ENCODE measurements at places on chromosomes 5 and 9.

GRCh38 chr5:142316051-142316450 lies 8.8 kb downstream of the SPRY4 start:
- no peak for DNase-seq

DNA sequence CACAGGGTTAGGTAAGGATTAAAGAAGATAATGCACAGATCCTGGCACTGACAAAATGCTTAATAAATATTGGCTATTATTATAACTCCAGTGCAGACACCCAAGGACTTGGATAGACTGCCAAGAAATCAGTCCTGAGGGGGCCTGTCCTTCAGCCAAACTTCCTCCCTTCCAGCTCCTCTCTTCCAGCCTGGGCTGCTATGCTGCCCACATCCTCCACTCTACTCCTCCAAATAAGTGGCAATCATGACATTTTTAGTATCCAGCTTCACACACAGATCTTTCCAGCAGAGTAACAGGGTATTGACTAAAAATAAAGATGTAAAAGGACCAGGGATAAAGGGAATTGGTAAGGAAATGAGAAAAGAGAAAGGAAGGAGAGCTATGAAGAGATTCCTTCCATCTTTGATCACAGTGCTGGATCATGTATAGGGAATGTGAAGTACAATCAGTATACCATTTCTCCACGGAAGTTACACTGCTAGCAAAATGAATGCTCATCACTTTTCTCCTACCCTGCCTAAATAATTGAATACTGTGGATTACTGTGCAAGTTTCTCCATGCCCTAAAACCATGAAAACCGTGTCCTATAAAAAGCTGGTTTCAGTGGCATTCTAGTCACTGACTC lies 136.0 kb upstream of the OSMR start:
- DNase-seq: no peak

- no peak for DNase-seq
These were observed 3.5 kb downstream of the CNOT8 start for GRCh38 chr5:154861946-154862345.

DNA sequence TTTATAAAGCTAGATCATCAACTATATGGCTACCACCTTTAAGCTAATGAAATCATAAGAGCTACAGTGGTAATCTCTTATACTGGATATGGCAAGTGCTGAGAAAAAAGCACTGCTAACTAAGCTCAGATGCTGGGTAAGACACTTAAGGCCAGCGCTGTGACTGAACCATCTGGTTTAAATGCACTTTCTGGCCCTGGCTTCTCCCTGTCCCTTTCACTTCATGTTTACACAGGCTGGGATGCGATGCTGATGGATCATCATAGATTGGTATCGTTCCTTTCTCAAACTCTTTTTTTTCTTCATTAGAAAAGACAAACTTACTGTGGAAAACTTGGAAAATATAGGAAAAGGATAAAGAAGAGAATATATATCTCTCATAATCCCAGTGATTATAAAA lies 52.3 kb downstream of the KIF24 start:
- no peak for DNase-seq

DNA sequence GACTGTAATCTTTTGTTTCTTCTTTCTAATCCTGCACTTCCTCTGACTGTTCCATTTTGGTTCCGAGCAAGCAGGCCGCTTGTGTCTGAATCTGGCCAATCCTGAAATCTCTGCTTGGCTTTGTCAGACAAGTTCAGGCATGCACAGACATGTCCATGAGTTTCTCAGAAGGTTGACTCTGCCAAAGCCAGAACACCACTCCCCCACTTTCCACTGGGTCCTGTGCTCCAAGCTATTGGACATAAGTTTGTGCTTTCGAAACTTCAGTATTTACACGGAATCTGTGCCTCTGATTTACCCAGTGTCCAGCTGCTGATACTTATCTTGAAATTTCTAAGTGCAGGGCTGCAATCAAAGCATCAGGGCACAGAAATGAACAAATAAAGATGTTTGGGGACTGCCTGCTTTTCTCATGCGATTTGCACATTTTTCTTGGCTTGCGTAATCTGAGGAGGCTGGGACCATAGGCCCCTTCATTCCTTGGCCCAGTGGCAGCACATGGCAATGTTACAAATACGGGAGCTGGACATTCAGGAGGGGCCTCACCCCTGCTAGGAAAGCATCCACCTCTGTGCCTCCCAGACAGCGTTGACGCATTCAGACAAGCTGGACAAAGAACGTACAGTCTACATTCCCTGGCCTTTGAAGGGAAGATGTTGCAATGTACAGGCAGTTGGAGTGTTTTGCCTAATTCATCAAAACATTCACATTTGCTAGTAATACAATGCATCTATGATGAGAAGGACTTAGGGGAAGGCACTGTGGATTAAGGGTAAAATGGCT lies 209.2 kb upstream of the PAPPA start:
- DNase-seq: no peak

DNA sequence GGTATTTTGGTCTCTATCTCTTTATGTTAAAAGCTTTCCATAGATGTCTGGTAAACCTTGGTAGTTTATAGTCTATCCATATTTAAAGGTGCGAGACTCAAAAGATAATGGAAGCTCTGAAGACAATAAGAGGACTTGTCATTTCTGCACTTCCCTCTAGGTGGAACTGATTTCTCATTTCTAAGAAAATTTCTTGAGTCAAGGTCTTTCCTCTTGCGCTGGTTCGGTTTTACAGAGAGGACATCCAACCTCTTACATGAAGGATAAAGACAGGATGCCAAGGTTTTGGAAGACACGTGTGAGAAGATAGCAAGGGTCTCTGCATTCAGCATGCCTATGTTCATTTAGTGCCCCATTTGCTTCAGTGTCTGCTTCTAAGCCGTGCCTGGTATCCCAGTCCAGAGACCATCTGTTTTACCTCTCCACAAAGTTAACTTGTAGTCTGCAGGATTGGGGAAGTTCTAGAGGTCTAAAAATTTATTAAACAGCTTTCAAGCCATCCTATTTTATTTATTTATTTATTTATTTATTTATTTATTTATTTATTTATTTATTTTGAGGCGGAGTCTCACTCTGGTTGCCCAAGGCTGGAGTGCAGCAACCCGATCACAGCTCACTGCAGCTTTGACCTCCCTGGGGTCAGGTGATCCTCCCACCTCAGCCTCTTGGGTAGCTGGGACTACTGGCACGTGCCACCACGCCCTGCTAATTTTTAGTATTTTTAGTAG lies 41.6 kb downstream of the KIAA1191 start:
- DNase-seq: peak; percentile 35

DNA sequence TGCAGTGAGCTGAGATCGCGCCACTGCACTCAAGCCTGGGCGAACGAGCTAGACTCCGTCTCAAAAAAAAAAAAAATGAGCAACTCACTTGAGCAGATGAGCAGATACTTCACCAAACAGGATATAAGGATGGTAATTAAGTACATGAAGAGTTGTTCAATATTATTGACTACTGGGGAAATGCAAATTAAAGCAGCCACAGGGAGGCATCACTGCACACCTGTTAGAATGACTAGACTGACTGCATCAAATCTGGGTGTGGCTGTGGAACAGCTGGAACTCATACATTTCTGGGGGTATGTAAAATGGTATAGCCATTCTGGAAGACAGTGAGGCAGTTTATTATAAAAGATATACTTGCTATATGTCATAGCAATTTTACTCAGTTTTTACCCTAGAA lies 93.0 kb downstream of the WNK2 start:
- DNase-seq: no peak

DNA sequence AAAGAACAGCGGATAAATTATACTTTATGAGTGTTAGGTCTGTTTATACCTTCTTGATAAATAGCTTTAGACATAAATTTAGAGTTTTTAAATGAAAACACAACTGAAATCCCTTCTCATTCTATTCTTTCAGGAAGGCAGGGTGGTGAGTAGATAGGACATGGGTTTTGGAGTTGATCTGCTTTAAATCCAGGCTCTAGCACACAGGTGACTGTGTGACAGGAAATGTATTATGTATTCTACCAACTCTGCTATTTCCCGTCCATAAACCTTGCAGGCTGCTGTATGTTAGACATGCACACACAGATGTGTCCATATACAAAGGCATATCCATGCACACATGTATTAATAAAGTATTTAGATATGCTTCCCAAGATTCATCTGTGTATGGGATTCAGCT lies 19.3 kb upstream of the CARTPT start:
- DNase-seq: no peak

- DNase-seq: peak; percentile 44
These were observed 2.7 kb downstream of the TERT start for GRCh38 chr5:1292139-1292538.

- DNase-seq: no peak
These were observed 27.1 kb downstream of the RFX3 start for GRCh38 chr9:3498691-3499090.

GRCh38 chr5:96602776-96603175 lies 59.4 kb upstream of the CAST start:
- DNase-seq: no peak

DNA sequence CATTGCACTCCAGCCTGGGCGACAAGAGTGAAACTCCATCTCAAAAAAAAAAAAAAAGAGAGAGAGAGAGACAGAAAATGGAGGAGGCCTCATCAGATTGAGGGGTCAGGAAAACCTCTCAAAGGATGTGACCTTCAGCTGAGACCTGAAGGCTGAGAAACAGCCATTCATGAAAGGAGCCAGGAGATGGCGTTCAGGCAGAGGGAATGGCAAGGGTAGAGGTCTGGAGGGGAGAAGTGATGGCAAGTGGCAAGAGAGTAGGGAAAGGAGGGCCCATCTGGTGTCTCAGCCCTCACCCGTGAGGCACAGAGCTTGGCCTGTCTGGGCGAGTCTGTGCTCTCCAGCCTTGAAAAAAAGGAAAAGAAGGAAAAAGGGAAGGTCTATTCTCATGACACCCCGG lies 17.0 kb downstream of the CAMK2A start:
- DNase-seq: peak; percentile 59

DNA sequence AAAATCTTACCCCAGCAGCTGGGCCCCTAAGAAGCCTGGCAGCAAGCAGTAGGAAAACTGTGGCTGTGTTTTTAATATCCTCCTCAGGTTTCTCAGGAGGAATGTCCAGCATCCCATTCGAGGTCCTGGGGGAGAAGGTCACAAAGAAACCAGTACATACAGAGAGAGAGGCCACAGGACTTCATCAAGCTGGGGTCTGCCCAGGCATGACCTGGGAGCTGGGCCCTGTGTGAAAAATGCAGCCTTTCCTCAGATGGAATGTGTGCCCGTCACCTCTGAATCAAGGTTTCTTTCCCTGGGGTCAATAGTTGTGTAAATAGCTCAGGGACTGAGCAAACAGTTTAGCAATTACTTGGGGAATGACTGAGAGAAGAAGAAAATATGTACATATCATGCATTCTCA lies 33.9 kb upstream of the RAD23B start:
- DNase-seq: no peak

- DNase-seq: no peak
These were observed 81.1 kb downstream of the SERINC5 start for GRCh38 chr5:80174790-80175189.

DNA sequence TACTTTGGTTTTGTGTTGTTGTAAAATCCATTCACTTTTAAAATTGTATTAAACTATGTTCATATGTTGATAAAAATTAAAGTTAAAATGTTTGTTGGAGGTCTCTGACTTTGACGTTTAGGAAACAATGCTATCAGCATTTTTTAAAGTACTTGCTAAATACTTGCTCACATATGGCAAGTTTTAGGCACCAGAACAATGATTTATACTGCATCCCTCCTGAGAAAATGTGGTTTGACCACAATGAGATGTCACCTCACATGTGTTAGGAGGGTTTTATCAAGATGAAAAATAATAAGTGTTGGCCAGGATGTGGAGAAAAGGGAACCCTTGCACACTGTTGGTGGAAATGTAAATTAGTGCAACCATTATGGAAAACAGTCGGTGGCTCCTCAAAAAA lies 180.8 kb downstream of the HSD17B3 start:
- DNase-seq: no peak

- DNase-seq: no peak
These were observed 16.7 kb downstream of the AP3S1 start for GRCh38 chr5:115858396-115858795.

- DNase-seq: no peak
These were observed 35.5 kb downstream of the ADAM19 start for GRCh38 chr5:157540124-157540523.

DNA sequence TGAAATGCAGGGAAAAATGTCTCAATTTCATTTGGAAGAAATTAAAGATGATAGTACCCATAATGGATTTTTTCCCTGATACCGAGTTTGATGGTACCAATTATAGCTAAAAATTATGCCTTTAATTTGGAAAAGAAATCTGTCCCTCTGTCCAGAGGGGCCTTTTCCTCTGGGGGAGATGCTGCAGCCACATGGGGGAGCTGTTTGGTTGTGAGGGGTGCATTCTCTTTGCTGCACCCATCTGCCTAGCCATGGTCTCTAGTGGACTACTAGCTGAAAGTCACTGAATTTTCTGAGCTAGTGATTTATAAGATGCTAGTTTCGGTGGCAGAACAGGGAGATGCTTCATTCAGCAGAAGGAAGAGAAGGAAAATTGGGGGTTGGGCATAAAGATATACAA lies 9.6 kb downstream of the SEC61B start:
- DNase-seq: no peak

DNA sequence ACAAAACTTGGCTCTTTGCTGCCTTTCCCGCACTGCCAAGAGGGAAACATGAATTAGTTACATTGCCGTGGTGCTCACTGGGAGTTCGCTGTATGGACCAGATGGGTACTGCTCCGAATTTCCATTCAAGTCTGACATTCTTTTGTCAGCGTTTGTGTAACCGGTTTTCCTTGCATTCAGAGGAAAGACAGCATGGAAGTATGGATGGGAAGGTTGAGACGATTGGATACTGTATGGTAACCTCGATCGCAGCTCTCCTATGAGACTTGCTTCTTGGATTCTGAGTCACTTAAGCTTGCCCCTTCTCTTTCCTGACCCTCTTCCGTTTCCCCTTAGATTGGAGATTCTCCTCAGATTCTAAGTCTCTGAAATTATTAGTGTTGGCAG lies 625 bp upstream of the UBLCP1 start:
- peak; percentile 56 for DNase-seq

GRCh38 chr5:9363449-9363848 lies 182.4 kb downstream of the SEMA5A start:
- DNase-seq: no peak

DNA sequence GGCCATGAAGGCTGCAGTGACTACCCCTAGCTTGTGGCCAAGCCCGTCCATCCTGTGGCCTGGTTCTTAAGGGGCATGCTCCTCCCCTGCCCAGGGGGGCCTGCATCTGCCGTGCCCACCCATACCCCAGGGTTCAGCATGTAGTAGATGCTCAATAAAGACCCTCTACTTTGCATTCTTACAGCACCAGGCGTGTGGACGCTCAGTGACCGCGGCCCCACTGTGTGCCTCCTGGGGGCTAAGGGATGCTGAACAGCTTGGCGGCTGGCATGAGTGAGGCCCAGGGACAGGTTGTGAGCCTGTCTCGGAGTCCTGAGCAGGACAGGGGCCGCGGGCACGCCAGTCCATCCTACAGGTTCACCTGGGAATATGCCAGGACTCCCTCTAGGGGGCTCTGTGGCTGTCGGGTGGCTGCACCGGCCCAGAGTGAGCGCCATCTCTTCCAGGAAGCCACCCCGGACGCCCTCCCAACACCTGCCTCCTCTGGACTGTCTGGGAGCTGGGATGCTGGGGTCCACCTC lies 9.1 kb downstream of the NOTCH1 start:
- DNase-seq: no peak

- no peak for DNase-seq
These were observed 98.4 kb downstream of the PHF2 start for GRCh38 chr9:93674580-93675335.

- no peak for DNase-seq
These were observed 576.3 kb downstream of the PDE4D start for GRCh38 chr5:59317023-59317773.

Measured in SW480 (cell line).